ENCODE measurements at places on chromosomes 7 and 10.

DNA sequence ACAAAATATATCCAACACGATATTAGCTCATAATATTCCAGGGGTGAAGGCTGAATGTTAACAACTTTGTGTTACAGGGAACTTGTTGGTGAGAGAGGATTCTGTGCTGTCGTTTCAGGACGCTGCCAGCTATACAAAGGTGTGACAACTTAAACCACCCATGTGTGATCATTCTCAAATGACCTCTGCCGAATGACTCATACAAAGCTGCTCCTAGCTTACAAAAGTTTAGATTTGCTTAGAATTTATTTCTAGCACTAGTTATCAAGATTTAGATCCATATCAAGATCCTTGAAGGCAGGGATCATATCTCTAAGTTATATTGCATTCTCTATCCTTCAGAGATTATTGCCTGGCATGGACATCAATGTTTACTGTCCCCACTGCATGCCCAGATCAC is 65.3 kb downstream of the COBL start:
- DNase-seq: no peak

DNA sequence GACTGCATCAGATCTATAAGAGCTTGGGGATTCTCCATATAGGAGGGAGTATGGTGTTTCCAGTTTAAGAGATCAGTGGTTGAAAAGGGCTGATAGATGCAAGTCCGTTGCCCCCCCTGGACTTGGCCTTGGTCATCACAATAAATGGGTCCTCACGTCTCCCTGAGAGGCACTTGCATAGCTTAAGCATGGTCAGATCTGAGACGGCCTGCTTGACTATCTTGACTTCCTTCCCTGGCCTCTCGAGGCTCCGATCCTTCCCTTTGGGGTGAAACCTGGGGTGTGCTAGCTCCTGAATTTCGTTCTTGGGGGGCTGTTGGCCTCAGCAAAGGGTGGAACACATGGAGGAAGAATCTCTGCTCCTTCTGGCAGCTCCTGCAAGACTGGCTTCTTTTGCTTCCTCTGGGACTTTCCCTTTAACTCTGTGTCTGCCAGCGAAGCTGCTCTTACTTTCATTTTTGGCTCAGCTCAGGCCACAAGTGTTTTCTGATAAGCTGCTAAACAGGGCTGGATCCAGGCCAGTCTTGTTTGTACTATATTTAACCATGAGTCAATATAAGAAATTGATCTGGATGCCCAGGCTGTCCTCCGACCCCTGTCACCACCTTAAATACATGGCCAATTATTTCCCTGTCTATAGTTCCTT is 11.2 kb upstream of the ZNF485 start:
- DNase-seq: no peak

- DNase-seq: no peak
These were observed 992 bp upstream of the MGMT start for GRCh38 chr10:129465796-129466702.

- no peak for DNase-seq
These were observed 122.1 kb downstream of the CDK6 start for GRCh38 chr7:92714280-92714679.

- no peak for DNase-seq
These were observed 100.6 kb downstream of the BAMBI start for GRCh38 chr10:28777911-28778310.

- DNase-seq: no peak
These were observed 22.2 kb downstream of the SFMBT2 start for GRCh38 chr10:7388602-7389001.

DNA sequence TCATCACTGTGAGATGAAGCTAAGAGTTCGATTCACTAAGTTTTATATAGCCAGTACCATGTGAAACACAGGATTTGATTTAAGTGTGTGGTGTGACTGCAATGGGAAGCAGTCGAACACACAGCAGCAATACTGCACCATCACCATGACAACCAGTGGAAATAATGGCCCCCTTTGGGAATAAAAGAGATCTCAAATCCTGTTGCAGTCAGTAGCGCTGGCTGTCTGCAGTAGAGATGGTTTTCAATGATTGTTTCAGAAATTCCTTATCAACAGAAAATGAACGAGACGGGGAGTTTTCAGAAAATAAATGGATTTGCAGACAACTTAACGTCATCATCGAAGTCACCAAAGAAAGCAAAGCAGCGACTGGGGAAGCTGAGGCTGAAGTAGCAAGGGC is 91.0 kb downstream of the PTPRE start:
- DNase-seq: no peak

Measured in HuH-7 (cell line).